ENCODE measurements at places on chromosomes 6 and 20.

GRCh38 chr6:71886184-71887005 lies at the start of gene RIMS1:
TSS of gene RIMS1 (plus strand) at chr6:71886550. CDS start at chr6:71887024, 474 bp downstream.
- no peak for DNase-seq

DNA sequence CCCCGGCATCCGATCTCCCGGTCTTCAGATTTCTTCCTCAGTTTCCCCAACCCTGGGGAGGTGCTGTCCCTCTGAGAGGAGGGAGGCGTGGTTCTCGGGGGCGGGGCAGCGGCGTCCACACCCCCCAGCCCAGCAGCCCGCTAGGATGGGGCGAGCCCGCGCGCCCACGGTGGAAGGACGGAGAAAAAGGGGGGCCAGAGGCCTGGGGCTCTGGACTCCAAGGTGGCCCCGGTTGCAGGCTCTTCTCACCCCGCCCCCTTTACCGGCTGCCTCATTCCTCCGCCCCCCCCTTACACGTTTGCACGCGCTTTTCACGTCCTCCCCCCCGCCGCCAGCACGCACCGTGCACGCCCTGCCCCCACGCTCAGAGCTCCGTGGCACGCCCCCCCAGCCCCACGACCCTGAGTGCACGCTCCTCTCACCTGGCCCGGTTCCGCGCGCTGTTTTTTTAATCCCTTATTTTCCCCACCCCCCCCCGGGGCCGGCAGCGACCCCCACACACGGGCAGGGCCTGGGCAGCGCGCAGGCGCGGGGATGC lies 402 bp downstream of the ZBTB12 start:
- peak; percentile 66 for DNase-seq

DNA sequence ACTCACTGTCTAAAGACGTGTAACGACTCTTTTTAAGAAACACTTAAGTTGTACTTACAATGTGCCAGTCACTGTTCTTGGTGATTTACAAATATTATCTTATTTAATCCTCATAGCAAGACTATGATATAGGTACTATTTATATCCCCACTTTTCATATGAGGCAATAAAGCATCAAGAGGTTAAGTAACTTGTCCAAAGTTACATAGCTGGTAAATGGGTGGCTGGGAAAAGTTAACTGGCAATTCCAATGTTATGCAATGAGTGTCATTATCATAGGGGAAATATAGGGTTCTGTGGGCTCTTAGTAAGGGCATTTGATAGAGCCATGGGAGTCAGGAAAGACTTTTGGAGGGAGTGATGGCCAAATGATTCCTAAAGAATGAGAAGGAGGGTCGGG lies 21.4 kb upstream of the RIPOR2 start:
- DNase-seq: no peak

GRCh38 chr20:17442588-17442987 lies 88.6 kb downstream of the BFSP1 start:
- DNase-seq: no peak

DNA sequence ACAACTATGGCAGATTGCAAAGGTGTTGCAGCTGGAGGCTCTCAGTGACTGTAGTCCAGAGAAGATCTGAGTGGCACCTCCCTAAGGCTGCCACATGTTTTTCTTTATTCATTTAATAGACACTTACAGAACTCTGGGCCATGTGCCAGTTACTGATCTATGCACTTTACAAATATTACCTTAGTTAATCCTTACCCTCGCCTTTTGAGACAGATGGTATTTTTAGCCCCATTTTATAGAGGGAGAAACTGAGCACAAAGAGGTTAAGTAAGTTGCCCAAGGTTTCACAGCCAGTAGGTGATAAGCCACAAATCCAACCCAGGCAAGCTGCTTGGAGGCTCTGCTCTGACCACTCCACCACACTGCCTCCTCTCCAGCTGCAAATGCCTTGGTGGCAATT lies 6.5 kb upstream of the SCRT2 start:
- no peak for DNase-seq

GRCh38 chr6:139757784-139758183 lies 383.3 kb upstream of the CITED2 start:
- DNase-seq: no peak

GRCh38 chr6:166285233-166285632 lies 23.0 kb downstream of the PRR18 start:
- no peak for DNase-seq

DNA sequence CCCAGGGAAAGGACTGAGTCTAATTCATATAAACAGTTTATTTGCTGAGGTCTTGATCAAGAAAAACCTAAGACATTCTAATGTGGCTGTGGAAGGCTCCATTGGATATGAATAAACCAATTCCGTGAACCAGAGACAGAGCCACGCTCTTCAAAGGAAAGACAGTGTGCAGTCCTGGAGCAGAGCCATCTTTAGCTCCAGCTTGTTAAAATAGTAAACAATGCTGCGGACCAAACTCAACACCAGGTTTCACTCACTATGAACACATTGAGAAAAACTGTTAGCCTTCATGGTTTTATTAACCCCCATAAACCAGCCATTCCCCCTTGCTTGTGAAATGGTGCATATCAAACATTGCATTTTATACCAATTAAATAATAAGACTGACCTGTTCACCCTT lies 61.9 kb downstream of the COL9A1 start:
- DNase-seq: no peak

DNA sequence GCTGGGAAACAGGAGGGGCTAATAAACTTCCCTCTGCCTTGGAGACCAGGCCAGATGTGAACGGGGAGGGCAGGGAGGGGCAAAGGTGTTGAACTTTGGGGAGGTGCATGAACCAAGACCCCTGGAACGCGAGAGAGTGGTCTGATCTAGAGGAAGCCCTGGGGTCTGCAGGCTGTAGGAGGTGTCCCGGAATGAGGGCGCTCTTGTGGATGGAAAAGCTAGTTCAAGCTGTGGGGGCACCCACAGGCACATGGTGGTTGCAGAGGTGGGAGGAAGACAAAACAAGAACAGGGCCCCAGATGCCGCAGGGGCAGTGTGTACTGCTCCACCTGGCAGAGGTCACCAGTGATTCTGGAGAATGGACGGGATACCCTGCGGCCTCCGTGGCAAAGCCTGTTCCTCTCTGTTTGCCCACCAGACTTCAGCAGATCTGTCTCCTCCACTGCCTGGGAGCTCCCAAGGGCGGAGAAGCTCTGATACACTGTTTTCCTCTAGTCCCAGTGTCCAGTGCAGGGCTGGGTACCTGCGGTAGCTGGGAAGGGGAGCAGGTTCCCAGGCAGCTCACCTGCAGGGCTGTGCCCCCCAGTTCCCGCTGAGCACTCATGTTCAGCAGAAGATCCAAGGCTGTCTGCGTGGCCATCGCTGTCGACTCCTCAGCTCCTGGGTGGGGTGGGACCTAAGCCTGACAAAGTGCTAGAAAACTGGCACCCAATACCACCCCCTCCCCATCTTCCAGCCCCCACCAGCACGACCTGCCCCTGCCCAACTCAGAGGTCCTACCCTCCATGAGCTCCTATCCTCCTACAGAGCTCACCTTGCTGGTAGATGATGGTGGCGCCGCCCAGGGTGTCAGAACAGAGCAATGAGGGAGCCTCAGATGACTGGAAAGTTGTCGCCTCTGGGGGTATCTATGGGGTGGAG lies 14.7 kb downstream of the ZNF335 start:
- no peak for DNase-seq

DNA sequence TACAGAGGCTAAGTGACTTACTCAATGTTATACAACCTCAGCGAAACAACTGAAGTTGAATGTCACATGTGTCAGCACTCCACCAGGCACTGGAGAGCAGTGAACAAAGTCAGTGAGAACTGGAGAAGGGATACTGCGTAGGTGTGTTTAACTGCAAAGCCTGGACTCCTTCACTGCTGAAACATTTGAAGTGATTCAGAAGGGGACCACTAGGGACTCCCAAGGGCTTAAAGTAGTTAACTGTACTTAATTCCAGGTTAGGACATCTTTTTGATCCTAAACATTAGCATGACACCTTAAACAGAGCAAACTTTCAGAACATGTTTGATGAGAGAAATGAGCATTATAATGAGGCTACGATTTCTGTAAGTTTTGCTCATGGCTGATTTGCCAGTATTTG lies 45.0 kb upstream of the ZBTB24 start:
- no peak for DNase-seq

GRCh38 chr20:15187612-15188011 lies 850.2 kb upstream of the FLRT3 start:
- no peak for DNase-seq

DNA sequence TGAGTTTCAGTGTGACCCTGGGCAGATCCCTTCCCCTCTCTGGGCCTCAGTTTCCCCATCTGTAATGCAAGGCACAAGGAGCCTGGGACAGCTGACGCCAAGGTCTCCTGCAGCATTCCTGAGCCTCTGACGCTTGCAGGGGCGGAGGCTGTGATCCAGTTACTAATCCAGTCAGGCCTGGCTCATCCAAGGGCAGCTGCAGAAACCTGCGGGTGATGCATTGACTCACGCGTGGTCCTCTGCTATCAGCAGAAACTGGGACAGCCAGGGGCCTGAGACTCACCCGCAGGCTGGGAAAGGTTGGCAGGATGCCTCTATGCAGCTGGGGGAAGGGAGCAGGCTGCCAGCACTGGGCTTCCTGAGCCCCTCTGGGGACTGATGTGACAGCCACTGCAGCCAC lies 65.0 kb upstream of the SIRPA start:
- no peak for DNase-seq

DNA sequence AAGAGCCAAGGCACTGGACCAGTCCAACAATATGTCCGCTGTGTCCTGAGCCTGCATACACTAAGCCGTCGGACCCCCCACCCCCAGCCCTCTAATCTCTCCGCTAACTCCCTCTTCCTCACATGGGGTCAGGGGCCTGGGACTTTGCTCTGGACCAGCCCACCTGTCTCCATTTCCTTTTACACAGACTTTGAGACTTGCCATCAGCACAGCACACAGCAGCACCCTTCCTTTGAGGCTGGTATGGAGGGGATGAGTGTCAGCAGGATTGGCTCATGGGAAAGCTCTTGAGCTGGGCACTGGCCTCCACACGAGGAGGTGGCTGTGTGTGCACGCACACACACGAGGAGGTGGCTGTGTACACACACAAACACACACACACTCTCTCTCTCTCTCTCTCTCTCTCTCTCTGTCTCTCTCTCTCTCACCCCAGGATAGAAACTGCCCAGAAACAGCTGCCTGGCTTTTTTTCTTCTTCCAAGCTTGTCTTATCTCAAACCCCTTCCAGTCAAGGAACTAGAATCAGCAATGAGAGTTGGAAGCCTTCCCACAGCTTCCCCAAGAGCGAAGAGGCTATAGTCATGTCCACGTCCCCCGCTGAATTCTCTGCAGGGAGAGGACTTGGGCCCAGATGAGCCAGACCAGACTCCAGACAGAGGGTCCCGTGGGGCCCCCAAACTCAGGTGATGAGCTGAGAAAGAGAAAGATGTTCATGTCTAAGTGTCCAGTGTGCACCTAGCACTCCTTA lies 18.6 kb downstream of the SLC9A8 start:
- DNase-seq: no peak

DNA sequence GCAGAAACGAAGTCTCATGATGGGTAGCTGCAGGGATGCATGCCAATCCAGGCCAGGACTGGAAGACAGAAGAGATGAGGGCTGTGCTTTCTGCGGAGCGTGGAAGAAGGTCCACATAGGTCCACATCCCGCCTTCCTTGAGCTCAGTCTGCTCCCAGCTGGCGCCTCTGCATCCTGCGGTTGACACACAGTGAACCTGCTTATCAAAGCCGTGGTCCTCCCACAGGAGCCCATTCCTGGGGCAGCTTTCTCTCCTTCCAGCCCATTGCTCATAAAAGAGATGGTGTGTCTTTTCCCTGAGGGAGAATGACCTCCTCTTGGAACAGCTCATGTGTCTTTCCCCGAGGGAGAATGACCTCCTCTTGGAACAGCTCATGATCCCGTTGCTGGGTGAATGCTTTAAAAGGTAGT lies 225.4 kb downstream of the CDH4 start:
- no peak for DNase-seq

DNA sequence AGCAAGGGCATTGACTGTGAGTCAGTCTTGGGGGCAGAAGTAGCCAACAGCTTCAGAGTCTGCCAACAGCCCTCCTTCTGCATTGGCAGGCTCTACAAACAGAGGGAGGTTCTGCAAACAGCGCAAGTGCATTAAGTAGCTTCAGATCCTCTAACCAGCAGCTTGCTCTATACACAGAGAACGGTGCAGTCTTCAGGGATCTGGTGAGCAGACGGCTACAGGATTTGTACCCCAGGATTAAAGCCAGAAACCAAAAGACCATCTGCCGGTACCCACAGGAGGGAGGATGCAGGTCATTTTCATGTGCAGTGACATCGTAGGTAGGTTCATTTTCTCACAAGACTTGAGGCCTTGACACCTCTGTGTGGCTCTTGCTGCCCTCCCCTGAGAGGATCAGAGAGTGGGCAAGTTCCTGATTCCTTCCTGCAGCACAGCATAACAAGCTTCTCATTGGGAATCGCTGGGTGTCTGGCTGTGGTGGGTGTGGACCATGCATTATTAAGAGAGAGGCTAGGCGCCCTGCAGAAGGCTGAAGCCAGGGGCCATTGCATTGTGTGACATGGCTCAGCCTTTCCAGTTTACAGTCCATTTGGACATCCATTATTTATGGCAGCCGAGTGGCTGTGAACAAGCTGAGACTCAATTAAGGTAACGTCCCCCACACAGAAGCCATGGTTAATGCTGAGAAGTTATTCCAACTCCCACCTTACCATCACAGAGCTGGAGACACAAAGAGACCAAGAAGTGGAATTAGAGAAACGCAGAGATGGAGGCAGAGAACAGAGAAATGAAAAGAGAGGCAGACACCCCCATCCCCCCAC lies 250.0 kb downstream of the LRFN2 start:
- DNase-seq: no peak

DNA sequence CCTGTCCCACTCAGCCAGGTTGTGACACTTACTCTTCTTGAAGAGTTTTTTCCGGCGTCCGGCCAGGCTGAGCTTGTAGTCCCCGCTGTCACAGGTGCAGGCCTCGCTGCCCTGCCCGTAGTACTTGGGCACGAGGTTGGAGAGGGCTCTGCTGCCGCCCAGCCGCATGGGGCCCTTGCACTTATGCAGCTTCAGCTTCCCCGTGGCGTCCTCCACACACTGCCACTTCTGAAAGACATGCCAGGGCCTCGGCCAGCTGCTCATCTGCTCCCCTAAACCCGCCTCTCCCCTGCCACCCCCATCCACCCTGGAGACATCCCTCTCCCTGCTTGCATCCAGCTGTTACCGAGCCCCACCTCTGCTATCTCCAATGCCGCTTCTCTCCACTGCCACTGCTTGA lies 113.1 kb downstream of the SULF2 start:
- DNase-seq: no peak

DNA sequence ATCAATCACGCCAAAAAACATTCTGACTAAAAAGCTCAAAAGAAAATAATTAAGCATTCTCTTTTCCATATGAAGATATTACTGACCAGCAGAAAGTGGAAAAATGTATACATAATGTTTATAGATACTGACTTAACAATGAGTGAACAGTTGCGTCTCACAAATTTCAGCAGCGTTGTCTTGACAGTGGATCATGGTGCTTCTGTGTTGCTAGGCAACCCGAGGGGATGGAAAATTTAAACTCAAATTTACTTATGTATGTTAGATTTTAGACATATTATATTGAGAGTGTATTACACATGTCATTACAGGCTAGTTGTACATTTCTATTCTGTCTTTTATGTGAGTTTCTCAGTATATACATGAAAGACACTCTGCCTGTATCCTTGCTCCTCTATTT lies 110.2 kb downstream of the LAMA2 start:
- DNase-seq: no peak
